Hypothalamus (tissue), 51 donors: ENCODE measurements at places on chromosomes 4 and X.

DNA sequence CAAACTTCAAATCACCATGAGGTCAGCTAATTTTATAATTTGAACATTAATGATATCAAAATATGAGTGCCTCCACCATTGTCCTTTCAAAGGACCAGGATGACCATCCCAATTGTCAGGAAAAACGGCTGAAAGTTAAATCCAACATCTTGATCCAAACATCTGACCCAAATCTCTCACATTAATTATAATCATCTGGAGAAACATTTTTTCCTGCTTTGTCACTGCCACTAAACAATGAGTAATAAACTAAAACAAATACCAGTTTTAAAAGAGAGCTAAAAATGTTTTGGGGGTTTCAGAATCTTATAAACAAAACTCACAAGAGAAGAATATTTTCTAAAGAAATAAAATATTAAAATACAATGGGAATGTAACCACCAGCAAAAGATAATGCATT, 45.7 kb upstream of the NDST4 start:
- DNase-seq, result no peak

DNA sequence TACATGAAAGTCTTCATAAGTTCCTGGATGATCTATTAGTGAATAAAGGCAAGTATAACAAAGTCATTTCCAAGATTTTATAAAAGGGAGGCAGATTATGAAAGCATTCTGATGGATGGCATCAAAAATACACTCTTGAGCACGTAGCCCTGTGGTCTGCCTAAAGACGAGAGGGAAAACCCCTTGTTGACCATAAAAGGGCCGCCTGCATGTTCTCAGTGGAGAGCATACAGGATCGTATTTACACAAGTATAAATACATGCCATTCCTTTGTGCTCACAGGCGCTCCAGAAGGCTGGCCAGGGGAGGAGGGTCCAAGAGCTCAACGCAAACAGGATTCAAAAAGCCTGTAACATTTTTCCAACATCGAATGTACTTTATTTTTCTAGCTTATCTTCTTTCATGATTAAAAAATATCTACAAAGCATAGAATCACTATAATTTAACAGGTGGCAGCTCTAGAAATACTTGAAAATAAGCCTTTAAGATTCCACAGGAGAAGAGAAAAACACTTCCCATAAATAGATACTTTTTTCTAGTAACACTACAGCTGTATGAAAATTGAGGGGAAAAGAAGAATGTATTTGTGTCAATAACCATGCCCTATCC, 29.6 kb downstream of the PDGFC start:
- DNase-seq, result no peak

GRCh38 chr4:108114503-108114902, 54.2 kb downstream of the LEF1 start:
- DNase-seq, result no peak

DNA sequence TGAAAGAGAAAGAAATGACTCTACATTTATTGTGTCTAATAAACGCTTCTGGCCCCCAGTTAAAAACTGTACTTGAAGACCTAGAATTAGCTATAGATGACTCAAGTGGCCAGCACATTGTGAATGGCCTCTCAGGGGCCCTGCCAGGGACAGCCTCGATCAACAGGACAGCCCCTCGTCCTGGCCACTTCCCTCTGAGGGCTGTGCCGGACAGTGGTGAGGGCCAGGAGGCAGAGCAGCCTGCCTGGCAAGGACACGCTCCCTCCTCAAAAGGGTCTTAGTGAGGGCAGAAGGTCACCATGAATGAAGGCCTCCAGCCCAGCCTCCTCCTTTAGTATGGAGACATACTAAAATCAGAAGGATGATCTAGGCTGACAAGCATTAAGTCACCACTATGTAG, 16.5 kb downstream of the RNF212 start:
- no peak for DNase-seq

- no peak for DNase-seq
Observed at GRCh38 chr4:128241019-128241418, 46.6 kb downstream of the PGRMC2 start.
